ENCODE measurements at places on chromosomes 6 and 20.
A peak's percentile ranks its signal among the peaks of the same experiment; 100 is the strongest.

GRCh38 chr6:122580737-122581136, 29.5 kb upstream of the PKIB start:
- DNase-seq = no peak

DNA sequence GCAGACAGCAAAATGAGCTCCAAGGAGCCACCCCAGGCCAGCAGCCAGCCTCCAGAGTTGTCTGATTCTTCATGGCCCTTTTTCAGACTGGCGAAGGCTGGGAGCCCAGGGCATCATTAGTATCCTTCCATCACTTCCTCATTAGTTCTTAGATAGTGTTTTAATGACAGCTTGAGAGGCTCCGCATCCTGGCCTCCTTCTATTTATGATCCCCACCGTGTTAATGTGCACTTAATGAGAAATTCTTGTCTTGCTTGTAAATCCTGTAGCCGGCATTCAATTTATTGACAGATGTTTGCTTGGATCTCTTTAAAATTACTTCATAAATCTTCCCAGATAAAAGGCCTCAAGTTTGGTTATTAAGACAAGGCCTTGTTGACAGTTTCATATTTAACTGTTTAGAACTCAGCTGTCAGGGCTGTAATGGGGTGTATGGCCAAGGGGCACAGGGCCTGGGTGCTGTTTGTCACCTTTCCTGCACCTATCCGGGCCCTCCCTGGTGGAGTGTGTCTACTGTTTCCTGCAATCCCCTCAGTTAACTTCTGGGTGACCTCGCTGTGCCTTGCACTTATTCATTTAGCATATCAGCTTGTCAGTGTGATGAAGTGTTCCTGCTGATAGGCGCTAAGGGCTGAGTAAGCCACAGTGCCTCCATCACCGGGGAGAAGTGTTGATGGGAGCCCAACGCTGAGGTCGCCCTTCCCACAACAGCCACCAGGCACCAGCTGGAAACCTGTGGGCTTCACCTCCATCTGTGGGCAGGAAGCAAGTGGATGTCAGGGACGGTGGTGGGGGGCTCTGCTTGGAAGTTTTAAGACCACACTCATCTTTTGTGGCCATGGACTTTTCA, 169.3 kb downstream of the TSHZ2 start:
- DNase-seq = no peak

DNA sequence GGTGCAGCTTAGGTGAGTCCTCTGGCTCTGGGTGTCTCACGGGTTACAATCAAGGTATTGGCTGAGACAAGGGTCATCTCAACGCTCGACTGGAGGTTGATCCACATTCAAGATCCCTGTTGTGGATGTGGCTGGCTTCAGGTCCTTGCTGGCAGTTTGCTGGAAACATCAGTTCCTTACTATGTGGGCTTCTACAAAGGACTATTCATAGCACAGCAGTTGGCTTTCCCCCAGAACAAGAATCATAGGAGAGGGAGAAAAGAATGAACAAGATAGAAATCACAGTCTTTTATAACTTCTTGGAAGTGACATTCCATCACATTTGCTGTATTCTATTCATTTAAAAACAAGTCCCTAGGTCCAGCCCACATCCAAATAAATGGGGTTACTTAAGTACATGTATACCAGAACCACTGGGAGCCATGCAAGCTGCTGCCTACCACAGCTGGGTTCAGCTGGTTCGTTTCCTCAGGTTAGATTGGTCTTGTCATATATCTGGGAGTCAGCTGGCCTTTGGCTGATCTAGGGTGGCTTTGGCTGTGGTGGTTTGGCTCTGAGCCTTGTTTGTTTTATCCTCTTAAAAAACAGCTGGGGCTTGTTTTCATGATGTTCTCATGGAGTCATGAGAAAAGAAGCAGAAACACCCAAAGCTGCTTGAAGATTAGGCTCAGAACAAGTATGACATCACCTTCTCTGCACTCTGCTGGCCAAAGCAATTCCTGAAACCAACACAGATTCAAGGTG, 433.2 kb upstream of the SPTLC3 start:
- peak; percentile 37 for DNase-seq

GRCh38 chr6:13383328-13384163, 55.2 kb upstream of the TBC1D7 start:
- DNase-seq = peak; percentile 56

DNA sequence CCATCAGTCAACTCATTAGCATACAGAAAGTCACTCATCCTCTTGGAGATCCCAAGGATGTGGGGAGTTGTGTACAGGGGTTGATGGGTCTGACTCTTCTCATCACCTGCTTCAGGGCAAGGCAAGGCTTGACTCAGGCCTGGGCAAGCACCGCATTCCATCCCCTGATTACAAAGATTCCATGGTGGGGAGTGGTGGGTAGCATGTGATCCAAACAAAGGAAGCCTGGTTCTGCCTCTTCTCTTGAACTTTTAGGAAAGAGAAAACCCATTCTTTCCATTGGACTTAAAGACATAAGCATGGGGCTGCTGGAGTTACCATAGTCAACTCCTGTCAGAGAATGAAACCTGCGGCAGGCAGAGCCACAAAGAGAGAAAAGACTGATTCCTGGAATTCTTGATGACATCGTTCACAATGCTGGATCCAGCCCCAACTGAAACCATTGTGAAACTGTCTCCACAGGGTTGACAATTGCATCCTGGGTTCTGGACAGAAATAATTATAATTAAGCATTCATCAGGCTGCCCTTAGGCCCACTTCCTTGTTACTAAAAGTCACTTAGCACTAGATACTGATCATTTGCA, 235.8 kb upstream of the KCNG1 start:
- no peak for DNase-seq

- no peak for DNase-seq
Observed at GRCh38 chr20:53926428-53927028, 143.9 kb downstream of the BCAS1 start.

GRCh38 chr6:72861935-72862432, 240.1 kb downstream of the KCNQ5 start:
- DNase-seq = no peak
